ENCODE measurements at places on chromosomes 7 and 10.

- DNase-seq: no peak
Measured at GRCh38 chr10:52742731-52743130, 29.9 kb downstream of the MBL2 start.

- DNase-seq: no peak
Measured at GRCh38 chr7:116380025-116380424, 119.5 kb upstream of the CAV2 start.

DNA sequence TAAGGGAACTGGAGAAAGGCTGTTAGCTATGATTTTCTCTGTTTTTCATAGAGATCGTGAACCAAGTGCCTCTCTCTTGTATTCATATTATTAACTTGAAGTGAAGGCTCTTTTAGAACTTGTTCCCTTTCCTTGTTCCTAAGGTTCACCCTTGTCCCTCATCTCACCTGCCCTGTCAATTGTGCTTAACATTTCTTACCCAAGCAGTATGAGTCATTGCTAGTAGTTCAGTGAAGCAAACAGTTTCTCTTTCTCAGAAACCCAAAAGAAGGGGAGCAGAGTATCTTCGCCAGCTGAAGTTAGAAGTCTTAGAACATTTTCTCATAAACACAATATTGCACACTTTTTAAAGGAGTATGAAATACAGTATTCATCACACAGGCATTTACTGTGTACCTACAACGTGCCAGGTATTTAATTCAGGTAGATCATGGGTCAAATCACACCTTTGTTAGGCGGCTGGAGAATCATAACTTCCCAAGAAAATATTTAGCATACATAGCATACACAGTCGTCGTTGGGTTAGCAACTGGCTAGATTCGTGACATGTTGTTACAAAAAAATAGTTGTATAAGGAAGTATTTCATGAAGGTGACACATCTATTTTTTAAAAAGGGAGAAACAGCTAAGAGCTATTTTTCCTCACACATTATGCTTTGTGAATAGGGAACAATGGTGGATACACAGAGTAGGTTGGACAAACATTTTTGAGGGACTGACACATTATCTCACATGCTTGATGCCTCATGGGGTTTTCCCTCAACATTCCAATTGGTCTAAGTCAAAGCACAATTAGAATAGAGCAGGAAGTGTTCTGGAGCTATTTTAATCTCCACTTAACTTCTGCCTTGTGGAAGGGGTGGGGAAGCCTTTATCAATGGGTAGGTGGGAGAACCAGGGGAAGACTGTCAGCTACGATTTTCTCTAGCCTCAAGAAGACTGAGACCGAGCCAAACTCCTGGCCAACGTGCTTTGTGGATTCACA is 13.2 kb downstream of the HDAC9 start:
- no peak for DNase-seq

GRCh38 chr10:101330631-101331225 is 23.2 kb upstream of the BTRC start:
- no peak for DNase-seq

- no peak for DNase-seq
Measured at GRCh38 chr7:113464096-113464855, 345.9 kb upstream of the SMIM30 start.
